ENCODE measurements at places on chromosomes 3 and 15. TPM values are rescaled to one million over a fixed set of nuclear protein-coding genes. Genes with fewer than 3 reads are reported as not detected.

DNA sequence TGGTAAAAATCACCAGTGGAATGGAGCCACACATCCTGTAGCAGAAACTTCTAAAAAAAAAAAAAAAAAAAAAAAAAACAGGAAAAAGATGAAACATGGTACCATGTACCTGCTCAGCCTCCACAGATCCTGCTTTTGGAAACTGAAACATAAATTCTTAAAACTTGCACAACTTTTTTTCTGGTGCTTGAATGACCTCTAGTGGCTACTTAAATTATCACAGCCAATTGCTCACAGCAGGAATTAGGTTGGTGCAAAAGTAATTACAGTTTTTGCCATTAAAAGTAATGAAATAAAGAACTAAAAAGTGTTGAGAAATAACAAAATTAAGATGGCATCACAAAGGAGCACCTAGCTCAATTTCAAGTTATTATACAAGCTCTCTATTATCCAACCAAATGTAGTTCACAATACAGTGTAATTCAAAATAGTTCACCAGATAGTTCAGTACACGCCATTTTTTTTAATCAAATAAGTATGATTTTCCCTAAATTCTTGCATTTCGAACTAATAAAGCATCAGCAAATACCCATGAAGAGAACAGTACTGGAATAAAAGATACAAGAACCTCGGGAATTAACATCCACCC is 80.6 kb downstream of the ULK4 start:
- no peak overlapping the region for H3K4me3 ChIP-seq
- no peak overlapping the region for H3K27ac ChIP-seq
- no peaks in the 10 kb centered on the region for H3K36me3 ChIP-seq

DNA sequence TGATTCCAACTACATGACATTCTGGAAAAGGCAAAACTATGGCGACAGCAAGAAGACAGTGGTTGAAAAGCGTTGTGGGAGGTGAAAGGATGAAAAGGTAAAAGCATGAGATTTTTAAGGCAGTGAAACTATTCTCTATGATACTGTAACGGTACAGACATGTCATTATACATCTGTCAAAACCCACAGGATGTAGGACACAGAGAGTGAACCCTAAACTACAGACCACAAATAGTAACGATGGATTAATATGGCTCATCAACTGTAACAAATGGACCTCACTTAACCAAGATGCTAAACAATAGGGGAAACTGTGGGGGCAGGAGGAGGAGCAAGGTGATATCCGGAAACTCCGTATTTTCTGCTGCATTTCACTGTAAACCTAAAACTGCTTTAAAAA is 39.1 kb downstream of the MYO9A start:
- DNase-seq, result no peak
- H3K4me3 ChIP-seq, result no peak overlapping the region
- no peaks in the 10 kb centered on the region for H3K27me3 ChIP-seq
- no peaks in the 10 kb centered on the region for H3K4me1 ChIP-seq

DNA sequence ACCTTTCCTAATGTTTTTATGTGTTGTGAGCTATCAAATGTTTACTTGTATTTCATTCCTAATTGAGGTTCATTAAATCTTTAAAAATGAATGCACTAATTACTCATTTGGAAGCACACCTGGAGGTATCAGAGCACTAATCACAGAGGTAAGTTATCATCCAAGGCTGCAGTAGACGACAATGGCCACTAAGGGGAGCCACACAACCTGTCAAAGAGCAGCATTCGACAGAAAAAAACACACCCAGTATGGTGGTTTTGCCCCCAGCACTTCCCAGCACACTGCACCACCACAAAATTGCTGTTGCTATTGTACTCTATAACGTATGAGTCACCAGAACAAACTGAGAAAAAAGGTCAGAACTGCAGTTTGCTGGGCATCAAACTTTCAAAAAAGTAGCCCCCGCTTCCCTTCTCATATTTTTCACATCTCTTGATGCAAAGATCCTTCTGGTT is 205.9 kb upstream of the IGF1R start:
- H3K27me3 ChIP-seq, result no peaks in the 10 kb centered on the region
- no peaks in the 10 kb centered on the region for H3K4me1 ChIP-seq
- H3K27ac ChIP-seq, result no peak overlapping the region
- peak; percentile 55 for DNase-seq
- no peak overlapping the region for H3K4me3 ChIP-seq

GRCh38 chr3:154614601-154615000 is 184.6 kb upstream of the GPR149 start:
- no peak overlapping the region for H3K27ac ChIP-seq
- no peaks in the 10 kb centered on the region for H3K4me1 ChIP-seq
- DNase-seq, result no peak
- H3K36me3 ChIP-seq, result no peaks in the 10 kb centered on the region

GRCh38 chr3:193991666-193992424 is 144.1 kb upstream of the HES1 start:
- no peak for DNase-seq
- no peaks in the 10 kb centered on the region for H3K27me3 ChIP-seq
- H3K36me3 ChIP-seq, result no peaks in the 10 kb centered on the region
- H3K4me1 ChIP-seq, result no peaks in the 10 kb centered on the region

DNA sequence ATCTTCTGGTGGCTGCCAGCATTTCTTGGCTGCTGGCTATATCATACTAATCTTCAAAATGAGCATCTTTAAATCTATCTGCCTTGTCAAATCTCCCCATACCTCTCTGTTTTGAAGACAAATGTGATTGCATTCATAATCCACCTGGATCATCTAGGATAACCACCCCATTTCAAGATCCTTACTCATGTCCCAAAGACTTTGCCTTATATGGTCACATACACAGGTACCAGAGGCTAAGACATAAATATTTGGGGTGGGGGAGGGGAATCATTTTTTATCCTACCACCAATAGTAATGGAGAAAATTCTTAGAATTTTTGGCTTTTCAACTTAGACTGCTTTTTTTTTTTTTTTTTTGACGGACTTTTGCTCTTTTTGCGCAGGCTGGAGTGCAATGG is 970.8 kb downstream of the PLOD2 start:
- no peaks in the 10 kb centered on the region for H3K4me1 ChIP-seq
- no peaks in the 10 kb centered on the region for H3K27me3 ChIP-seq
- no peaks in the 10 kb centered on the region for H3K36me3 ChIP-seq
- H3K27ac ChIP-seq, result no peak overlapping the region

GRCh38 chr3:156812521-156813335 is 13.4 kb upstream of the LEKR1 start:
- H3K27ac ChIP-seq, result no peak overlapping the region
- H3K4me1 ChIP-seq, result peaks cover 5% of the 10 kb centered on the region
- H3K4me3 ChIP-seq, result no peak overlapping the region
- no peaks in the 10 kb centered on the region for H3K27me3 ChIP-seq

DNA sequence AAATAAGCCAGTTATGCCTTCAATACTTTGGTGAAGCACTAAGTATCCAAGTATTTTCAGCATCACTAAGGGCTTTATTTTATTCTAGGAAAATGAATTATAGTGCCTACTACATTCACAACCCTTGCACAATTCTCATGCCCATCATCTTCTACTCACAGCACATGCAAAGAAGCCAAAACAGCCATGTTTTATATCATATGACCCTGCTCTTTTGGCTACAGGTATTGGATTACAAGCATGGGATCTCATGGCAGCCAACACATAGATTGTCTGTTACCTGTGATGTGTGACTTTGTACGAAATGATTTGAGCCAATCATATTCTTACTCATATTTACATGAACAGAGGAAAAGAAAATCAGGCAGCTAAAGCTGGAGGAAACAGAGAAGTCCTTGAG is 38.6 kb downstream of the STT3B start:
- H3K4me1 ChIP-seq, result peaks cover 35% of the 10 kb centered on the region
- no peaks in the 10 kb centered on the region for H3K36me3 ChIP-seq
- DNase-seq, result no peak
- H3K4me3 ChIP-seq, result no peak overlapping the region
- H3K27me3 ChIP-seq, result no peaks in the 10 kb centered on the region

- no peaks in the 10 kb centered on the region for H3K4me1 ChIP-seq
- no peak overlapping the region for H3K4me3 ChIP-seq
- H3K27ac ChIP-seq, result no peak overlapping the region
- no peaks in the 10 kb centered on the region for H3K36me3 ChIP-seq
- no peaks in the 10 kb centered on the region for H3K27me3 ChIP-seq
Measured at GRCh38 chr3:170709046-170709445, 123.2 kb upstream of the SLC7A14 start.

- no peaks in the 10 kb centered on the region for H3K27me3 ChIP-seq
- H3K4me1 ChIP-seq, result no peaks in the 10 kb centered on the region
- no peaks in the 10 kb centered on the region for H3K36me3 ChIP-seq
- no peak overlapping the region for H3K4me3 ChIP-seq
Measured at GRCh38 chr3:38758557-38758956, 57.5 kb downstream of the SCN10A start.

DNA sequence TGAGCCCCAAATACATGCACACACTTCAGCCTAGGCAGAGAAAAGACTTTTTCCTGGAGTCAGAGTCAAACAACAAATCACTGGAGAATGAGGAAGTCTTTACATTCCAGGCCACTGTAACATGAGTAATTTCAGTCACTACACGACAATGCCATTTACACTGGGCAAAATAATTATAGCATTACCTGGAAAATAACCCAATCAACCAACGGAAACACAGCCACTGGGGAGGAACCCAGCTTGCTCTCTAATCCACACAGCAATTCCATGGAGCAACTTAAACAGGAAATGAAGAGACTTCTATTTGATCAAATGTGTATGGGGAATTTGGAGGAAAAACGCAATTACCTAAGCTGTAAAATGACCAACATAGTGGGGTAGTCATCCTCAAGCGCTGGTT is 15.2 kb downstream of the FSTL1 start:
- no peaks in the 10 kb centered on the region for H3K36me3 ChIP-seq
- H3K4me3 ChIP-seq, result no peak overlapping the region
- H3K4me1 ChIP-seq, result no peaks in the 10 kb centered on the region
- H3K27ac ChIP-seq, result no peak overlapping the region
- no peaks in the 10 kb centered on the region for H3K27me3 ChIP-seq

DNA sequence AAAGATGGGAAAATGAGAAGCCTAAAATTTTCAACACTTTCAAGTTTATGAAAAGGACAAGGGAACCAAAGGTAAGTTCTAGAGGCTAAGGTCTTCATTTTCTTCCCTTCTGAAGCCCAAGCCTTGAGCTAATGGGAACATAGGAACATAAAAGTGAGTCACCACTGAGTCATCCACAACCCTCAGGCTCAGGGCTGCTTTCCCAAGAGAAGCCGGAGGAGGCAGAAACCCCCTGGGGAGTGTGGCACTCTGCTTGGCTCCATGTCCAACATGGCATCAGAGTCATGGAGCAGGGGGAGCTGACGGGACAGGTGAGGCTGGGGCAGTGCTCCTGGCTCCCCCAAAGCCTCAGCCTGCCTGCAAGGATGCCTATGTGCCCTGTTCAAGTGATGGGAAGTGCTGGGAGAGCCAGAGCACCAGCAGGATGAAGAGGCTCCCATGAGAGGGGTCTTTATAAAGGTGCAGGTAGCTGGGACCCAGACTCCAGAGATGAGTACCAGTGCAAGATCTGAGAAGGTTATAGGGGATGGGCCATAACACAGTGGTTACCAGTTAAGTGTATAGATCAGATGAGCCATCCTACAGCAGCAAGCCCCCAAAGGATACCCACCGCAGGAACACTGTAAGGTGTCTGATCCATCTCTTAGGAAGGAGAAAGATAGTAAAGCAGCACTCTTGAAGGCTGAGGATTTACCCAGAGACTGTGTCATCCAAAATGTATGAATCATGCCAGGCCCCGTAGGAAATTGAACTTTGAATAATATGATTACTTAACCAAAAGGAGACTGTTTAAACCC is 31.8 kb upstream of the RYR3 start:
- DNase-seq, result no peak
- no peaks in the 10 kb centered on the region for H3K36me3 ChIP-seq
- no peak overlapping the region for H3K27ac ChIP-seq
- no peaks in the 10 kb centered on the region for H3K4me1 ChIP-seq
- no peak overlapping the region for H3K4me3 ChIP-seq
- H3K27me3 ChIP-seq, result no peaks in the 10 kb centered on the region

DNA sequence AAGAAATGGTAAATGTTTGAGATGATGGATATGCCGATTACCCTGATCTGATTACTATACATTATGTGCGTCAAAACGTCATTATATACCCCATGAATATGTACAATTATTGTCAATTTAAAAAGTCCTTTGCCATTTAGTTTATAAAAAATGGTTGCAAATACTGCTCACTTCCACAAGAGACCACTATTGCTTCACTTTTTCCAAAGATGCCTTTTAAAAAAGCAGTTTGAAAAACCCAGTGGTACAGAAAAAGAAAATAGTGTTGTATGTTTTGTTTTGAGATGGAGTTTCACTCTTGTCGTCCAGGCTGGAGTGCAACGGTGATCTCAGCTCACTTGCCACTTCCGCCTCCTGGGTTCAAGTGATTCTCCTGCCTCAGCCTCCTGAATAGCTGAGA is 39.3 kb downstream of the EDEM1 start:
- no peaks in the 10 kb centered on the region for H3K4me1 ChIP-seq
- no peak overlapping the region for H3K4me3 ChIP-seq
- no peaks in the 10 kb centered on the region for H3K36me3 ChIP-seq

GRCh38 chr3:122621112-122621511 is 43.7 kb downstream of the PARP15 start:
- H3K27me3 ChIP-seq, result no peaks in the 10 kb centered on the region
- H3K4me3 ChIP-seq, result no peak overlapping the region
- no peaks in the 10 kb centered on the region for H3K4me1 ChIP-seq
- H3K36me3 ChIP-seq, result peaks cover 11% of the 10 kb centered on the region
- H3K27ac ChIP-seq, result no peak overlapping the region
- DNase-seq, result no peak

GRCh38 chr3:6260551-6261191 is 600.2 kb upstream of the GRM7 start:
- H3K36me3 ChIP-seq, result no peaks in the 10 kb centered on the region
- H3K27me3 ChIP-seq, result no peaks in the 10 kb centered on the region
- H3K4me1 ChIP-seq, result no peaks in the 10 kb centered on the region
- no peak overlapping the region for H3K4me3 ChIP-seq
- no peak overlapping the region for H3K27ac ChIP-seq
- DNase-seq, result no peak

DNA sequence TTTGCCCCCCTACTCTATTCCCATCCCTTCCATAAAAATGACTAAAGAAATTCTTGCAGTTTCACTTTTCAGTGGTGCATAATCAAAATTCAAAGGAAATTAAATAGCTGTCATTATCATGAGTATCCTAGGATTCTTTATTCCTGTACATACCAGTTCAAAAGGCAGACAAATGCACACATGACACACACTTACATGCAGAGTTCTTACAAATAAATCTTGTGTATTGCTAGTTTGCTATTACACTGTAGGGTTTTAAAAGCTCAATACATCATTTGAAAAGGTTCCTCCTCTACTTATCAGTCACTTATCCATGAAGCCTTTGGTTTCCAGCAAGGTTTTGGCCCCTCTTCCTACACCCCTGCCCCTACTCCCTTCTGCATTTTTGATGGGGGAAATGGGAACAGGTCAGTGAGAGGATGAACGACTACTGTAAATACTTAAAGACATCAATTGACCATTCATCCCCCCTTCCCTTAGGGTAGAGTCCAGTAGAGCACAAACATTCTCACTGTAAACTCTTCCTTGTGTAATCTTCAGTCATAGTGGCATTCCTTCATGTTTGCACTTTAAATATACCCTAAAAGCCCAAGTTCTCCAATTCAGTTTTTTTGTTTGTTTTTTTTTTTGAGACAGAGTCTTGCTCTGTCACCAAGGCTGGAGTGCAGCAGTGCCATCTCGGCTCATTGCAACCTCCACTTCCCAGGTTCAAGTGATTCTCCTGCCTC is 92.6 kb downstream of the SUCLG2 start:
- no peaks in the 10 kb centered on the region for H3K27me3 ChIP-seq
- no peak for DNase-seq
- H3K4me1 ChIP-seq, result no peaks in the 10 kb centered on the region
- no peak overlapping the region for H3K27ac ChIP-seq

Gene CSPG5
- total RNA-seq, result not detected

Gene TM4SF1
- not detected for total RNA-seq

Gene CDC25A
- not detected for total RNA-seq

Gene MCTP2
- 17.0 TPM for total RNA-seq

Gene FYCO1
- 24.7 TPM for total RNA-seq

Gene SLC22A13
- total RNA-seq, result 0.53 TPM

Gene SPATA12
- not detected for total RNA-seq

Gene RYR3
- total RNA-seq, result not detected

Measured in naive thymus-derived CD4-positive, alpha-beta T cell (primary cell).